ENCODE measurements at places on chromosomes 12 and 14.
A peak's percentile ranks its signal among the peaks of the same experiment; 100 is the strongest.

GRCh38 chr14:95464103-95464502, 52.3 kb downstream of the SYNE3 start:
- no peak for DNase-seq

DNA sequence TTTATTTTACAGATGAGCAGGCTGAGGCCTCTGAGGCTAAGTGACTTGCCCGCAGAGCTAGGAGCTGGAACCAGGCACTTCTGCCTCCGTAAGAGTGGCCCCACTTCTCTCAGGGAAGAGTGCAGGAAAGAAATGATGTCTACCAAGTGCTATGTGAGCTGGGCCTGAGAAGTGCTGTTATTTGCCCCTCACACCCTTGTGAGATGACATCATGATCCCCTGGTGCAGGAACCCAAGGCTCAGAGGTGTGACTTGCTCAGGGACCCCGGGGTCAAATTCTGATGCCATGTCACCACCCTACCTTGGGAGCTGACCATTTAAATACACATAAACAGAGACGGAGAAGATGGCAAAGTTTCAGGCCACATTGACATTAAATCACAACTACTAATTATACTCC, 63.7 kb upstream of the DDX11 start:
- DNase-seq = no peak

- no peak for DNase-seq
Measured at GRCh38 chr14:90743425-90743824, 72.8 kb downstream of the TTC7B start.

DNA sequence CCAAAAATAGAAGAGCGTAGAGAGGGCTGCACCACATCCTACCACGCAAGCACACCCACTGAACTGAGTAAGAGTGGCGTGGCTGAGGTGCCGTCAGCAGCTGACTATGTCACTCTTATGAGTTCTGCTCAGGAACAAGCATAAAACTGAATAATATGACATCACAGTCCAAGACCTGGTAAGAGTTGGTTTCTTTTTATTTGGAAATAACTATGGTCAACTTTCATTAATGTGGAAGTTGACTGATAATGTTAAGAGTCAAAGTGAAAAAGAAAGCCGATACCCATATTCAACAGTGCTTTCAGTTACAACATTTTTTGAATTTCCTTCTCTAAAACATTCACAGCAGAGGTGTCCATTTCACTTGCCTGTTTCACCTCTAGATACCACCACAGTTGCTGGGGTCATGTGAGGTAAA, 44.6 kb downstream of the GNS start:
- peak; percentile 26 for DNase-seq

GRCh38 chr12:92602476-92602875, 100.3 kb upstream of the PLEKHG7 start:
- no peak for DNase-seq

GRCh38 chr12:123897221-123897620, 75.4 kb downstream of the CCDC92 start:
- DNase-seq = no peak

- DNase-seq = no peak
Measured at GRCh38 chr12:47848853-47849252, 29.1 kb upstream of the HDAC7 start.

- DNase-seq = no peak
Measured at GRCh38 chr12:617304-617915, 45.8 kb downstream of the NINJ2 start.

DNA sequence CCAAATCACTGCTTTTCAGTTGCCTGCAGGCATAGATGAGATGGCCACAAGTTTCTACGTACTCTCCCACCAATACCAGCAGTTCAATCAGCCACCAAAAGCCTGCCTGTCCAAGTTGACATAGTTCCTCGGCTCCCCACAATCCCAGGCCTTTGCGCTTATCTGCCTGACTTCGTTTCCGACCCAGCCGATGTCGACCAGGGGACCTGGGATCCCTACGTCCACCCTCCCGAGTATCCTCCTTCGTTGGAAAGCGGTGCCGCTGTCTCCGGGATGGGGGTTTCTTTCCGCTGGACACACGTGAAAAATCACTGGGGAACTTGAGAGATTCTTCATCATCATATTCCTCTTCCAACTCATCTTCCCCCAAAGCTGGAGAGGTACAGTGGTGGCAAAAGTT, 1.6 kb downstream of the DNAJC14 start:
- DNase-seq = no peak

DNA sequence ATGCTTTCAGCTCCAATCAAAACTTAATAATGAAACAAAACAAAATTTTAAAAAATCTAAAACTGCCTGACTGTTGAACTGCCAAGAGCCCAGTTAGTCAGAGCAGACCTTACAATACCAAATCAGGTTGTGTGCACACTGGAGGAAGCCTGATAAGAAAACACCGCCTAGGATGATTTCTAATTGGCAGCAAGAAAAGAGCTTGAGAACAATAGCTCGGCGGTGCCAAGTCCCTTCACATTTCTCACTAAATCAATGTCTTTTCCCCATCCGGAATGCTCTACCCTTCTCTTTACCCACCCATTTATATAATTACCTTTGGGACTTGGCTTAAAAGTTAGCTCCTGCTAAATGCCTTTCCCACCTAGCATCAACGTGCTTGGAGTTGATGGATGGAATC, 256.7 kb downstream of the C12orf75 start:
- DNase-seq = no peak

DNA sequence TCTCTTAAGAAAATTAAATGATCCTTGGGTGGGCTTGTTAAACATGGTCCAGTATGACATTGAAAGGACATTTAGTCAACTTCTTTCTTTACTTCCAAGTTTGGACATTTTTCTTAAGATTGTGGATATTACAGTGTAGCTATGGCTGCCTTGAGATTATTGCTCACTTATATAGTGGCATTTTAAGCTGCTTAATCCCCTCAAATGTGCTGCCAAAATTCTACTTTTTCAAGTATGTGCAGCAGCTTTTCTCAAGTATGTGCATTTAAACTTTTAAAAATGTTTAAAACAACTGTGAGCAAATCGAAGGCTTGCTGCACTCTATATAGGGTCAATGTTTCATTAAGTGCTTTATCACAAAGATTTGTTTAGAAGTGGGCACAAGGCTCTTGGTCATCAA, 7.4 kb downstream of the TXNRD1 start:
- DNase-seq = no peak

DNA sequence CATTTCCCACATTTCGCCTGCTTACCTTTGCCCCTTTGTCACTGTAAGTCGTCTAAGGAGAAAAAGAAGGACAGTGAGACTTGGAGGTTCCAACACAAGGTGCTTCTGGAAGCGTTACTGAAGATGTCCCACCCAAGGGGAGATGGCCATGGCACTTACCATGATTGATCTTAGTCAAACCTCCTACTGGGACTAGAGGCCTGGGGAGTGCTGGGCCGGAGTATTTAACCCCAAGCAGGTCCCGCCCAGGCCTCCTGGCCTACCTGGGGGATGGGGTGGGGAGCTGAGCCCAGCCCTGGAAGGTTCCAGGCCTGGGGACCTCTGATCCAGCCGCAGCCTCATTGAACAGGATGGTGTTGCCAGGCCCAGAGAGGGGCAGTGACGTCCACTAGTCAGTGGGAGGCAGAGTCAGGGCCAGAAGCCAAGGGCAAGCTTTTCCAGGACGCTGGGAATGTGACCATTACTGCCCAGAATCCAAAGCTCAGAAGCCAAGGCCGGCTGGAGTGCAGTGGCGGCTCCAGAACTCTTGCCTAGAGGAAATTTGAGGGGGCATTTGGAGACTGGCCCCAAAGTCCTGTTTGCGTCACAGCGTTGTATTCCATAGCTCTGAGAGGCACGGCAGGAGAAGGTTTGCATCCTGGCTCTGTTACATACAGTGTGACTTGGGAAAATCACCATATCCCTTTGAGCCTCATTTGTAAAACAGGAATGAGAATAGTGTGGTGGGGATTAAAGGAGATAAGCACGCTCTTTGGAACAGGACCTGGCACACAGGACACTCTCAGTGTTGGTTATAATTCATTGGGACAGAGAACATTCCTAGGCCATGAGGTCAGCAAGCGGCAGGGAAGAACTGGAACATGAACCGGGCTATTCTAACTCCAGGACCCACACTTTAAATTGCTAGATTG, at the start of gene HPD:
Gene HPD (minus strand): TSS at position 198 of the 911 bp plus-strand sequence. CDS start 36 bp downstream, at position 162.
- DNase-seq = no peak

GRCh38 chr14:55547650-55548315, 32.2 kb upstream of the KTN1 start:
- no peak for DNase-seq

DNA sequence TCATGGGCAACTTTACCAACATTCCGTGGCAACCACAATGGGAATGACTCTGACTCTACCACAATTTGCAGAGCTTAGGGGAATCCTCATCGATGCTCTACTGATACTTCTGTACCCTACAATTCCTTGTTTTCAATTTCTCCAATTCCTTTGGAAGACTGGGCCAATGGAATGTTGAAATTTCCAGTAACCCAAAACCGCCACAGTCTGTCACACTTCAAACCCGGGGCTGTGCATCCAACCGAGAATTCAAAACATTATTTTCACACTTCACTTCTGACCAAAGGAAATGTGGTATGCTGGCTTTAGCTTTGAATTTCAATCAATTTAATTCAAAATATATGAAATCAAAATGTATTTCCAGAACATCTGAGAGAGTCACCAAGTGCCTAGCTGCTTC, 951.4 kb downstream of the VRK1 start:
- DNase-seq = no peak

All from activated CD8-positive, alpha-beta memory T cell treated with anti-CD3 and anti-CD28 coated beads, Interleukin-2, amount 50 U/mL, for 4 hours (primary cell).